ENCODE measurements at places on chromosomes 13 and 19.

GRCh38 chr13:49395451-49395865 lies 48.4 kb downstream of the CAB39L start:
- no peak for DNase-seq

GRCh38 chr13:93450191-93450621 lies 223.6 kb downstream of the GPC6 start:
- no peak for DNase-seq

GRCh38 chr13:23383151-23383550 lies 50.4 kb downstream of the SACS start:
- no peak for DNase-seq

DNA sequence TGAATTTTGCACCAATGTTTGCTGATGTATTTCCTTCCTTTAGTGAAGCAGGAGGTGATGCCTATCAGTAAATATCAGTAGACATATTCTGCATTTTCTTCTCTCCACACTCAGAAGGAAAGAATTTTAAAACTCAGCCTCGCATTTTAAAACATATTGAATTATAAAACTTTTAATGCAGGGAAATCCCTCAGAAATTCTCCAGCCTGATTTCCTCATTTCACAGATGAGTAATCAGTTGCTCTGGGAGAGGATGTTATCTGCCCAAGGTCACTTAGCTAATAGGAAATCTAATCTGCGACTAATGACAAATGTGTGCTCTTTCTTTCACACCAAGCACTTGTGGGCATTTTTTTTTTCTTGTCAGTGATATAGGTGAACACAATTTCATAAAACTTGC lies 320.6 kb downstream of the ITGBL1 start:
- no peak for DNase-seq

DNA sequence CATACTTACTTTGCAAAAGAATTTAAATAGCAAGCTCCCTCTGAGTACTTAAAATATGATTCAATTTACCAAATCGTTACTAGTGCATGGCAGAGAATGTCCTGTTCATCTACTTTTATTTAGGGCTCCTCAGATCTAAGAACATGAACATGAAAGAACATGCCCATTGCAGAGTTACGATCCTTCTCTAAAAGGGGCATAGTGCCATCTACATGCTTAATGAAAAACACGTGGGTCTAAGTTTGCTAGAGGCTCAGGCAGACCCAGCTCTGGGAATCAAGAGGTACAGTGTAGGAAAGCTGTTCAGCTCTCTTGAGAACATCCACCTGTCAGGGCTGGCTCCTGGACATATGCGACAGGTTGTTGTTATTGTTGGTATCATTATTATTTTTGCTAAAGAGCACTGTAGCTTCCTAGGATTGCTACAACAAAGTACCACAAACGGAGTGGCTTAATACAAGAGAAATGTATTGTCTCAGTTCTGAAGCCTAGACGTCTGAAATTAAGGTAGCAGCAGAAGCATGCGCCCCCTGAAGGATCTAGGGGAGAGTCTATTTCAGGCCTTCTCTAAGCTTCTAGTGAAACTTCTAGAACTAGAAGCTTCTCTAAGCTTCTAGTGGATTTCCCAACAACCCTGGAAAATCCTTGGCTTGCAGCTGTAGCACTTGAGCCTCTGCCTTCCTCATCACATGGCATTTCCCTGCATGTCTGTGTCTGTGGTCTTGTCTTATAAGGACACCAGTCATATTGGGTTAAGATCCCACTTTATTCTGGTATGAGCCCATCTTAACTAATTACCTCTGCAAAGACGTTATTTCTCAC lies 133.9 kb downstream of the DCT start:
- no peak for DNase-seq

- DNase-seq, result no peak
Measured at GRCh38 chr19:6039566-6040225, 61.8 kb upstream of the RANBP3 start.

GRCh38 chr13:22405891-22406290 lies 735.0 kb downstream of the FGF9 start:
- DNase-seq, result no peak

GRCh38 chr13:58455094-58455493 lies 823.5 kb downstream of the PCDH17 start:
- DNase-seq, result no peak

- DNase-seq, result no peak
Measured at GRCh38 chr13:64457976-64458375, 2772.2 kb downstream of the PCDH9 start.

- DNase-seq, result no peak
Measured at GRCh38 chr13:106568299-106569003, 514 bp upstream of the ARGLU1 start.

DNA sequence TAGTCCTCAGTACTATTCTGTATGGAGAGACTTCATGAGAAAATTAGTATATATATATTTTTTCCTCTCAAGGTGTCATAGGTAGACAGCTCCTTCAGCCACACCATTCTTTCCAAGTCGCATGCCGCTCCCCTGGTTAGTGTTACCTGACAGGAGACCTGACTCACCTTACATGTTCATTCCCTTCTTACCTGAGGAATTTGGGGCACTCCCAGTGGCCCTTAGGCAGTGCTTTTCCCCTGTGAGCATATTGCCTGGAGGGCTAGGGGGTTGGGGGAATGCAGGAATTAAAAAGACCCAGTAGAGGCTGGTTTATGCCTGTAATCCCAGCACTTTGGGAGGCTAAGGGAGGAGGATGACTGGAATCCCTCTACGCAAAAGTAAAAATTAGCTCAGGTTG lies 9.0 kb upstream of the ACTN4 start:
- DNase-seq, result no peak

DNA sequence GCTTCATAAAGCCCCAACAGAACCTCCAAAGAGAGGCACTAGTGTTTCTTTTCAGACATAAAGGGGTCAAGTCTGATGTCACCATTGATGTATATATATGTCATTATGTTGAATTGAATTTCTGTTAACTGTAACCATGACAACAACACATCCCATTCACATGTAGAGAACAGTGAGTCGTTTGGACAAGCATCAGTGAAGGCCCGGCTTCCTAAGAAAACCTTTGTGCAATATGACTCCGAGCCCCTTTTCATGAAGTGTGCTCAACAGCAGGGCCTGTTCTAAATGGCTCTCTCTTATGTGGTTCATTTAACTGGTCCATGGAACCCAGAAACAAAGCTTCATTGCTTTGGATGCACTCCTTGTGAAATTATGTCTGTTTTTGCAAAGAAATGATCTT lies 67.2 kb upstream of the UBL3 start:
- no peak for DNase-seq

- no peak for DNase-seq
Measured at GRCh38 chr13:44759384-44760360, 183.5 kb upstream of the TSC22D1 start.

All from activated effector memory CD4-positive, alpha-beta T cell treated with Interleukin-2 at 50 U/mL for 16 hours (primary cell).